ENCODE measurements at places on chromosomes 2 and 18.

DNA sequence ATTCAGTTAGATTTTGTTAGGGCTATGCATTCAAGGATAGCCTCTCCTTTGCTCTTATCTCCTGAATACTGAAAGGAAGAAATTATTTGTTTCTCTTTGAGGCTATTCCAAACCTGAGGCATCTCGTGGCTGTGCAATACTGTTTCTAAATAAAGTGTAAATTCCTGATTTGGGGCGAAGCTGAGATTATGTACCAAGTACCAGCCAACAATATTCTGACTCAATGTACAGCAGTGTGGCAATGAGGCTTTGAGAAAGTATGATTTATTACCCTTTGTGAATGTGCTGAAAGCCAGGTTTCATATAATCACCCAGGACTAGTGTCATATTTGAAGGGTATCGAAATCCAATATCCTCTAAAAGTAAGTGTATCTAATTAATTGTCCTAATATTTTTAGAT, 113.5 kb downstream of the MEIS1 start:
- no peak overlapping the region for H3K4me3 ChIP-seq
- H3K36me3 ChIP-seq, result peaks cover 3% of the 10 kb centered on the region
- H3K4me1 ChIP-seq, result no peaks in the 10 kb centered on the region
- no peak overlapping the region for H3K27ac ChIP-seq

DNA sequence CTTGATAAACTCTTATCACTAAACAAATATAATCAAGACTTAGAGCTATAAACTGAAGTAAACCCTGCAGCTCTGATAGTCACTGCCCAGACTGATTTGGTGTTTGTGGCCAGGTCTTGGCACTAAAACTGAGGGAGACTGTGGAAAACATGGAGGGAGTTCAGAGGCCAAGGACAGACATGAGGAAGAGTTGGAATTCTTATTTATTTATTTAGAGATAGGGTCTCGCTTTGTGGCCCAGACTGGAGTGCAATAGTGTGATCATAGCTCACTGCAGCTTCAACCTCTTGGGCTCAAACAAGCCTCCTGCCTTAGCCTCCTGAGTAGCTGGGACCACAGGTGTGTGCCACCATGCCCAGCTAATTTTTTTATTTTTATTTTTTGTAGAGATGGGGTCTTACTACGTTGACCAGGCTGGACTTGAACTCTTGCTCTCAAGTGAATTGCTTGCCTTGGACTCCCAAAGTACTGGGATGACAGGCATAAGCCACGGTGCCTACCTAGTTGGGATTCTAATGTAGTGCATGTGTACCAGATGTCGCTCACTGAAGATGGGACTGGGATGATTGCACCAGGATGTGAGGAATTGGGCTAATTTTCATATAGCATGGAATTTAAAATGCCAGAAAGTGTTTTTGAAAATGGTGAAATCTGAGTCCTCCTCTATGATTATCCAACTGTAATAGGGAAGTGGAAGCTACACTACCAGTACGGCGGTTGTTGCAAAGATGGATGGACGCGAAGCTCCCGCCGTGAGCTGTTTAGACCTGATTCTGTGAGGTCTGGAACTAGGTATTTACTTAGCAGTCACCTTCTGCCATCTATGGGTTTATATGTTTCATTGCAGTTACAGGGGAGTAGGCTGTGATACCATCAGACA, 52.7 kb upstream of the CTLA4 start:
- DNase-seq, result peak; percentile 68
- H3K4me1 ChIP-seq, result peaks cover 42% of the 10 kb centered on the region
- H3K4me3 ChIP-seq, result peak overlapping the region; percentile 12
- peak overlapping the region; percentile 62 for H3K27ac ChIP-seq
- H3K27me3 ChIP-seq, result no peaks in the 10 kb centered on the region
- no peaks in the 10 kb centered on the region for H3K36me3 ChIP-seq

DNA sequence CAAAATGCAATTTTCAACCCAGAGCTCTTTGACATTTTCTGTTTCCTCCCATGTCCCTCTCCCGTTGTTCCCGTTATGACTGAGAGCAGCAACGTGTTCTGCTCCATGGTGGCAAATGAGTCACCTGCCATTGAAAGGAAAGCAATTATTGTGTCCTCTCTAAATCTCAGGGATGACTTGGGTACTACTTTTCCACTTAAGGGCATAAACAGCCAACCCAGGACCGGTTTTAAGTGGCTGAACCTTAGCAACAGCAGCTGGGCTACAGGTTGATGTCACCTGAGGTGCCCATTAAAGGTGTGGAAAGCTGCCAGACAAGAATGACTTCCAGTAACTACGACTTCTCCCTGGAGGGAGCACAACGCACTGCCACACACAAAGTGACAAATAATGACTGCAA, 236.8 kb downstream of the NCKAP5 start:
- H3K27ac ChIP-seq, result no peak overlapping the region
- H3K27me3 ChIP-seq, result no peaks in the 10 kb centered on the region
- H3K4me1 ChIP-seq, result peaks cover 4% of the 10 kb centered on the region
- H3K36me3 ChIP-seq, result no peaks in the 10 kb centered on the region
- H3K4me3 ChIP-seq, result no peak overlapping the region

GRCh38 chr2:234392041-234392615, 104.8 kb downstream of the ARL4C start:
- H3K27me3 ChIP-seq, result peaks cover 2% of the 10 kb centered on the region
- H3K4me1 ChIP-seq, result peaks cover 4% of the 10 kb centered on the region
- no peak for DNase-seq
- H3K27ac ChIP-seq, result no peak overlapping the region
- H3K4me3 ChIP-seq, result no peak overlapping the region

DNA sequence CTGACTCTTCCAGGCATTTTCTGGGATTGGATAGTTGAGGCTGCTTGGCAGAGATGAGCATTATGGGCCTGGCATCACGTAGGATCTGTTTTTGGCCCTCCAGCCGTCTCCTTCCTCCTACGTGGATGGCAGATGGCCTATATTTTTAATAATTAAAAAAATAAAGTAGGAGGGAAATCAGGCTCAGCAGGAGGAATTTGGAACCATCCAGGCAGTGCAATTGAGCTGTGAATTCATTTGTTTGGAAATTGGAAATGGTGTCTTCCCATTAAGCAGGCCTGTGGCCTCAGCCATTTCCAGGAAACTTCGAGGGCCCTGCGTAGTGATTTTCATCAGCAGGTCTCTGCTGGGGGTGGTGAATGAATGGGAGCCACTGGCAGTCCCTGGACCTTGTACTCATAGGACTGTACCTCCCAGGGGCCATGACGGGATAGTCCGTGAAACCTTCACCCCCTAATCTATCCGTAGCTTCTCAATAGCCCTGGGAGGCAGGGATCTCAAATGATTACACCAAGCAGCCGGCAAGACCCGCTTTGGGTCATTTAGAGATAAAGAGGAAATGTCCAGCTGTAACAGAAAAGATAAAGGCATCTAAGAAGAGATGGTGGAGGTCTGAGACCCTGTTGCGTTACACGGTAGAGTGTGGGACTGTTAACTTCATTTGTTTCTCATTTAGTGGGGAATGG, 73.1 kb upstream of the TNP1 start:
- no peak overlapping the region for H3K4me3 ChIP-seq
- no peak for DNase-seq
- no peaks in the 10 kb centered on the region for H3K36me3 ChIP-seq

DNA sequence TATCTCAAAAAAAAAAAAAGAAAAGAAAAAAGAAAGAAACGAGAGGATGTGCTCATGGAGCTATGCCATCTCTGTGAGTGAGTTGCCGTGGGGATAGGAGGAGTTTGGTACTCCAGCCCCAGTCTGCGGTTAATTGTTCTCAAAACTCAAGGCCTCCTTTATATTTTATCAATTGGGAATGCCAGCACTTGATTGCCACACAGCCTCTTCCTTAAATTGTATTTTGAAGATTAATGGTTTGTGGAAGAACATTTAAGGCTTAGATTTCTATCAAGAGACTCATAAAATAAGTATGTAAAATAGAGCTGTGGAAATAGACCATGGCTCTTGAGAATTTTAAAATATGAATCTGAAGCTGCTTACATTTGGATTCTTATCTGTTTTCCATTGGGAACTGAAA, 29.8 kb downstream of the KCNE4 start:
- no peaks in the 10 kb centered on the region for H3K27me3 ChIP-seq
- H3K4me1 ChIP-seq, result peaks cover 10% of the 10 kb centered on the region
- H3K4me3 ChIP-seq, result no peak overlapping the region
- H3K36me3 ChIP-seq, result no peaks in the 10 kb centered on the region
- DNase-seq, result no peak

DNA sequence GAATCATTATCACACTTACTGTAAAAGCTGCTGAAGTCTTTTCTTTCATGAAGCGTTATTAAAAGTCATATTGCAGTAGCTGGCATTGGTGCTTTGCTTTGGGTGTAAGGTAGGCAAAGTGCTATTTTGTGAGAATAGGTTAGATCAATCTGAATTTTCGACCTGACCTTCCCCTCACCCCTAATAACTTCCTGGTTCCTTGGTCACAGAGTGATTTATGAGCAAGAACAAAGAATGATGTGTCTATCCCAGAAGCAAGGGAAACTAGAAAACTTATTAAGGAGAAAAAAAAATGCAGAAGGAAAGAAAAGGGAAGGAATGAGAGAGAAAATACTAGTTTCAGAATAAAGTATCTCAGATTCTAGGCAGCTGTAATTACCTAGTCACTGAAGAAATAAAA, 163.1 kb upstream of the MEIS1 start:
- no peak overlapping the region for H3K27ac ChIP-seq
- no peaks in the 10 kb centered on the region for H3K4me1 ChIP-seq
- H3K36me3 ChIP-seq, result no peaks in the 10 kb centered on the region
- H3K27me3 ChIP-seq, result no peaks in the 10 kb centered on the region
- H3K4me3 ChIP-seq, result no peak overlapping the region

GRCh38 chr2:151946899-151947812, 118.9 kb upstream of the ARL5A start:
- DNase-seq, result no peak
- H3K4me3 ChIP-seq, result no peak overlapping the region
- H3K36me3 ChIP-seq, result no peaks in the 10 kb centered on the region
- no peaks in the 10 kb centered on the region for H3K4me1 ChIP-seq

DNA sequence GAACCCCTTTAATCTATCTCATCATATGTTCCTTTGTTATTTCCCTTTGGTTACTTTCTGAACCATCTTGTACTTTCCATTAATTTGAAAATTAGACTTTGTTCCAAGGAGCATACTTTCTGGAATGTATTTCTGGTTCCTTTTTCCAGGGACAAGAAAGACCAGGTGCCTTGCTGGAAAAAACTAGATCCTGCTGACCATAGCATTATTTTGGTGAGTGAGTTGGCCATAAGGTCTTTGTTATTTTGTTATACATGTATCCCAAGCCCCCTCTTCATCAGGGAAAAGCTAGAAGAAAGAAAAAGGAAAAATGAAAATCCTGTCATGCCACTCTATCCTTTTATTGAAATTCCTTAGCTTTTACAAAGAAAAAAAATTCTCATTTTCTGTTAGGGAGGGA, 228.1 kb upstream of the TFPI start:
- H3K27me3 ChIP-seq, result no peaks in the 10 kb centered on the region
- H3K27ac ChIP-seq, result no peak overlapping the region
- H3K4me3 ChIP-seq, result no peak overlapping the region
- no peak for DNase-seq
- no peaks in the 10 kb centered on the region for H3K4me1 ChIP-seq
- no peaks in the 10 kb centered on the region for H3K36me3 ChIP-seq

All from osteoblast (primary cell).